ENCODE measurements at places on chromosomes 2 and 18. TPM values are rescaled to one million over a fixed set of nuclear protein-coding genes. Genes with fewer than 3 reads are reported as not detected.

- DNase-seq: no peak
Measured at GRCh38 chr2:58976375-58977071, 735.4 kb upstream of the FANCL start.

- no peak for DNase-seq
Measured at GRCh38 chr18:11148680-11149440, 509 bp downstream of the PIEZO2 start.

Gene DLGAP1
- total RNA-seq: not detected

DNA sequence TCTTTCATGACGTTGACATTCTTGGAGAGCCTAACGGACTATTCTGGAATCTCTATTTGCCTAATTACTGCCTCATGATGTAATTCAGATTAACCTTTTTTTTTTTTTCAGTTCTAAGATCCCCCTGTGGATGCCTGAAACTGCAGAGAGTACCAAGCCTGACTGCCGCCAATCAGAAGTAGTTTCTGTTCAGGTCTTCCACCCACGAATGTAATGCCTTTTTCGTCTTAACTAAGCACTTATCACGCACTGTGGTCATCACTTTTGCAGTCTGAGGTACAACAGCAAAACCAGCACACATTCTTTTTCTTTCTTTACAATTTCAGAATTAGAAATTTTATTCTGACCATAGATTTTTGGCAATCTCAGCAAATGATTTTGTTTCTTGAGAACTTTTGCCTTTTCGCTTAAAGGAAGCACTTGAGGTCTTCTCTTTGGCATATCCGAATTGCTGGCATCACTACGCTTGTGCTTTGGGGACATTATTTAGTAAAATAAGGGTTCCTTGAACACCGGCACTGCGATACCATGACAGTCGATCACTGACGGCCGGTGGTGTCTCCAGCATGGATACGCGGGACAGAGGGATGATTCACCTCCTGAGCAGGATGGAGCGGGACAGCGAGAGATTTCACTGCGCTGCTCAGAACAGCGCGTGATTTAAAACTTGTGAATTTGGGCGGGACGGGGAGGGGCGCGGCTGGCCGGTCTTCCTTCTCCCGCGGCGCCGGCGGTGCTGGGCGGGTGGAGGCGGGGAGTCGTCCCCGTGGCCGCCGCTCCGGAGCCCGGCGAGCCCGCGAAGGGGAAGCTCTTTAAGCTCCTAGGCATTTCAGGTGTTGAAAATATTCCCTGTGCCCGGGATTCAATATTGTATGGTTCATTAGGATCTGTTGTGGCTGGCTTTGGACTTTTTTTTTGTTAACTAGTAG, 32.0 kb upstream of the GPR55 start:
- peak; percentile 81 for DNase-seq

- no peak for DNase-seq
Measured at GRCh38 chr2:172792711-172793110, 57.1 kb downstream of the RAPGEF4 start.

GRCh38 chr2:223169830-223170605, 118.0 kb downstream of the KCNE4 start:
- DNase-seq: no peak

Gene POTEI
- not detected for total RNA-seq

Gene DPP4
- 1.2 TPM for total RNA-seq

DNA sequence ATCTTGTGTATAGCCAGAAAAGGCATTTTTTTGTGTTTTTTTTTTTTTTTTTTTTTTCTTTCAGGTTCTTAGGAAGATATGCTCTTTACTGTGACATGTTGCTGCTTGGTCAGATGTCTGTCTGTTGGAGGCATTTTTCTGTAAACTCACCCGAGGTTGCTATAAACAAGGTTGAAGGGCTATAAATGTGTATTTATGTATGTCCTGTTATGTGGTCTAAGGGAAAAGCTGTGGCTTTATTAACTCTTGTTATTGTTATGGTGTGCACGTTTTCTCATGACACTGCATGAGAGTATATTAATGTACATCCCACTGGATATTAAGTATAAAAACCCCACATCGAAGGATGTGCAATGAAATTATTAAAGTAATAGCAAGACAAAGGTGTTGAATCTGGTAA, 102.0 kb downstream of the ZNF532 start:
- no peak for DNase-seq

DNA sequence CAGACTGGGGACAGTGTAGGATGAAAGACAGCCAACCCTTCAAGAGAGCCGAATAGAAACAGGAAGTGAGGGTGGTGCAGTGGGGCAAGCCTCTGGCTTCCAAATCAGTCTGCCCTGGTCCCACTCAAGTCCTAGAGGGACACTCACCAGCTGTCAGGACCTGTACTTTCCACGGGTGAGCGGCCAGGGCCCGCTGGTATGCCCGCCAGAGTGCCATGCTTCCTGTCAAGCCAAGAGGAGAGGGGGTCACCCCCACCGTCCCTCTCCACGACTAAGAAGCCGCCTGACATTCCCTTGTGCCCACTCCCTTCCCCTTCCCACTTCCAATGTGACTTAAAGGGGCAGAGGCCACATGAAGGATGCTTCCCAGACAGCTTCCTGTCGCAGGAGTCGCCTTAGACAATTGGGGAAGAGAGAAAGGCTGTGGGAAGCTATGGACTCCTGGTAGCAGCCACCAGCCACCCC, 564 bp downstream of the MPV17 start:
- peak; percentile 40 for DNase-seq

- no peak for DNase-seq
Measured at GRCh38 chr18:79797518-79798345, at the start of gene KCNG2. TSS of gene KCNG2 (plus strand) at chr18:79797938. CDS start at chr18:79863668, 65,730 bp downstream.

DNA sequence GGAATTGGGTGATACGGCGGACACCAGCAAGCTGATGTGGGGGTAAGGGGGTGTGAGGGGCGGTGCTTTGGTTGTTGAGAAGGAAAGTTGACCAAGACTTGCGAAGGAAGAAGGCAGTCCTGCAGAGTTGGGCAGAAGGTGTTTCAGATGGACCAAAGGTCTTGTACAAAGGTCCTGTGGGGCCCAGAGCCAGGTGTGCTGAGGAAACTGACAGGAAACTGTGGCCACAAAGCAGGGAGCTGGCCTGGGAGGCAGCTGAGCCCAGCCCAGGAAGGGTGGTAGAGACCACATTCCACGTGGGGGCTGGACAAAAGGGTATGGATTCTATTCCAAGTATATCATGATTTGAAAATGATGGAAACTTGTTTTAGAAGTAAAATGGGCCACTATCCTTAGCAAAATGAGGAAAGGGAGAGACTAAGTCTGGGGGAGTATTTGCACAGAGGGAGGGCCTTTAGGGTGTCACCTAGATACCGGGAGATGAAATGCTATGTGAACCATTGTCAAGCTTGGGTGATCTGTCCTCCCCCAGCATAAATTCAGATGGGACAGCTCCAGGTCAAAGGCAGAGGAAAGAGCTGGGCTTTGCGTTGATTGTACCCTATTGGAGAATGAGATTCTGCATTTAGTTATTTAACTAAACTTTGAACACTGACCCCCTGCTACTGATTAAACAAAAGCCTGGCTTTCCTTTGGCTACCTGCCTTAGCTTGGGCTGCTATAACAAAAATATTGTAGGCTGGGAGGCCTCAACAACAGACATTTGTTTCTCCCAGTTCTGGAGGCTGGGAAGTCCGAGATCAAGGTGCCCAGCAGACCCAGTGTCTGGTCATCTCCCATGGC, 4.3 kb upstream of the EDAR start:
- no peak for DNase-seq

DNA sequence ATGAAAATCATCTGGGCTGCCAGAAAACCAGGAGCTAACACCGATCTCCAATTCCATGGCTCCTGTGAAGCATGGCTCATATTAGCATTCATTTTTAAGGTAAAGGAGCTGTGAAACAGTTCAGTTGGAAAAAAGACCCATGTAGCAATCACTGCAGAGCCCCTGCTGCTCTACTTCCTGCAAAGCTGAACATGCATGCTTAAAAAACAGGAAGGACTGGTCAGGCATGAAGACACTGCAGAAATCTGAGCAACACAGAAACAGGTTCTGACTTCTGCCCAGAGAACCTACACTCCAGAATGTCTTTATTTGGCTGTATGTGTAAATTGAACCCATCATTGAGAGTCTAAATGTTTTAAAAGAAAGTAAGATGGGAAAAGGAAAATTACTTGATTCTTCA, 950.6 kb downstream of the DCDC2C start:
- no peak for DNase-seq

DNA sequence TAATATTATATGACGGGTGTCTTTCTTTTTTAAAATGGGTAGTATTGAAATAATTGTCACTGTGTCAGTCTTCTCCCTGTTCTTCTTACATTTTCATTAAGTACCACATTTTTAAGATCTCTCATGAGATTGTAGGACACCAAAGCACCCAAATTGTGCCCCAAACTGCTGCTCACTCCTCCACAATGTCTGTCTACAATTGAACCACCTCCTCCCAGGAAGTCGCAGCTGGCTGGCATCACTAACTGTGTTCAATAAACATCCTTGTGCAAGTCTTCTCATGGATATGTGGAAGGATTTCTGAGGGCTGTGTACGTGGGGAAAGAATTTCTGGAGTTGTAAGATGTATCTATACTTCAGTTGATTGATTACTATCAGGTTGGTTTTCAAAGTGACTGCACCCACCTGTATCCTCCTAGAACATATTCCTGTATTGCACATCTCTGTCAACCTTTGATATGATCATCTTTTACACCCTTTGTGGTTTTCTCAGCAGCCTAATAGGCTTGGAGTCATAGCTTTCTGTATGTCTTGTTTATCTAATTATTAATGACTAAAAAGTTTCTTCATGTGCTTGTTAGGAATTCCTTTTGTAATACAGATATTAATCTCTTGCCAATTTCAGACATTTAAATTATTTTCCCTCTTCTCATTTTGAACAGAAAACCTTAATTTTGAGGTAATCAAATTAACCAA, 774.9 kb downstream of the RNF144A start:
- no peak for DNase-seq

DNA sequence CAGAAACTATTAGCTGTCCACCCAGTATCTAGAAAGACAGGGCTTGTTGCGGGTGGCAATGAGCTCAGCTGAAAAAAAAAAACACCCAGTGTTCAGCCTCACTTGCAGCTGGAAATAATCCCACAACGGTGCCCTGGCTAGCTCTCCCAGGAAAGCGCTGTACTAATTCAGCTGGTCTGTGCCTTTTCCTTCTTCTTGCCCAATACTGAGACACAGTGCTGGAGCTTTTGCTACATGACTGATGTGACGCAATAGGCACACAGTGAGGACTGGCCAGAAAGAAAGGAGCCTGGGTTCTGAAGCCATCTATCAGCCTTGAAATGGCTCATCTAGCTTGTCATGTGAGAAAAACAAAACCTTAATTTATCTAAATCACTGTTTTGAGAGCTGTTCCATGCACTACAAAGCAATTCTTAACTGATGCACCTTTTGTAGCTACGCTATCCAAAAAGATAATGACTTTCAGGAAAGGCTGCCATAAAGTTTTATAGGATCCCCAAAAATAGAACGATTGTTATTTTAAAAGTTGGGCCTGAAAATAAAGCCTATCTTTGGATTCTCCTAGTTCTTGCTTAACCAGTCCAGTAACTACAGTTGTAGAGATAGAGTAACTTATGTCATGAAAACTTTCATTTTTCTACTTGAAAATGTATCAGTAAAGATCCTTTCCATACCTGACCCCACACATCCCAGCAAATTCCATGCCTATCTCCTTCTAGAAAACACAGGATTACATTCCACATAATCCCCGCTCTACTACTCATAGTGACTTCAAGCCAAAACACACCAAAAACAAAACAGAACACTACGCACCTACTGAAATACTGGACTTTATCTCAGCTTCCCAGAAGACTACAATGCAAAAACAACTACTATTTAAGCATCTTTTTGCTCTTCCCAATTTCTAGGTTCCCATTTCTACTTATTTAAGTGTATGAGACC, 15.9 kb downstream of the KIDINS220 start:
- DNase-seq: no peak

Gene FBLN7
- 2.9 TPM for total RNA-seq

GRCh38 chr2:210523650-210524289, 32.6 kb upstream of the CPS1 start:
- DNase-seq: no peak

Gene FAM210A
- total RNA-seq: 37.9 TPM

Gene MFSD2B
- total RNA-seq: not detected

DNA sequence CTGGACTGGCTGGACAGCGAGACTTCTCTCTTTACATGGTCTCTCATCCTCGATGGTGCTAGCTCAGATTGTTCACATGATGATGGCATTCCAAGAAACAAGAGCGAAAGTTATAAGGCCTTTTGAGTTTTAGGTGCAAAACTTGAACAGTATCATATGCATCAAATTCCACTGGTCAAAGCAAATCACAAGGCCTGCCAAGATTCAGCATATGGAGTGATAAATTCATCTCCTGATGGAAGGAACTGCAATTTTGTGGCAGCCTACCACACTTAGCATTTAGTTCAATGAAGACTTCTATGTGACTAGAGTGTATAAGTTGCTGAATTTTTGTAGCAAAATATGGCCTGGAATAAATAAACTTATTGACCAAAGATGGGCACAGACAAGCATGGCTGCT, 194.0 kb upstream of the EPC2 start:
- no peak for DNase-seq

DNA sequence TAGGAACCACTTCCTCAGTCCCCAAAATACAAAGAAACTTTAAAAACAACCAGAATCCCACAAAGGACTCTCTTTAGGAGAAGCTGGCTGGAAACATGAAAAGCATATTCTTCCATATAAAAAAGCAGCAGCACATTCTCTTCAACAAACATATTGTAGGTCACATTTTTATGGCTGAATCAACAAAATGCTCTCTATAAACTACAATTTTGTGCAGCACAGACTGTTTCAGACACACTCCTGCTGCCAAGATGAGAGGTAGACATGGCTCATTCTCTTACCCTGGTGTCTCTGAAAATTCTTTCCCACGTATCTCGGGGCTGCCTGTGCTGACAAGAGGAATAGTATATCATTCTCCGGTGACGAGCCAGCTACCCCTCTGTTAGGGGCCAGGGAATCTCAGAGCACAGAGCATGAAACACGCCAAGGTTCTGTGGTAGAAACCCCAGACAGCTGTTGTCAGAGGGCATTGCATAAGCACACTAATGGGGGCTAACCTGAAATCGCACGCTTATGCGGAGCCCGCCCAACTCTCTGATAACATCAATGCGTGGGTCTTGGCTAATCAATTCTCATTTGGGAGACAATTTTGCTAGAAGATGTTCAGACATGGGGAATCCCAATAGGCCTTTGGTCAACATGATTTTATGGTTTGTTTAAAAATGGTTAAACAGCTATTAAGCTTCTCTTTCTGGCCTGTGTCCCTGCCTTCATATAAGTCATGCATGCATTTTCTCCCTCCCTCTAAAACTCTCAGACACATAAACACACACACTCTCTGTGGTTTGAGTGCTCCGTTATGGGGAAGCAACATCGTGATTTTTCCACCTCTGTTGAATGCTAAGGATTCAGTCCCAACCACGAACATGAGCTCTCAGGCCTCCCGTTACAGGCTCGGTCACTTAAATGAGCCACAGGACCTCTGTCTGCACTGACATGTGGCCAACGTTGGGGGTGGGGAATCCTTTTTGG, 177.5 kb downstream of the INO80D start:
- no peak for DNase-seq

GRCh38 chr2:103353774-103354173, 591.9 kb downstream of the TMEM182 start:
- no peak for DNase-seq

DNA sequence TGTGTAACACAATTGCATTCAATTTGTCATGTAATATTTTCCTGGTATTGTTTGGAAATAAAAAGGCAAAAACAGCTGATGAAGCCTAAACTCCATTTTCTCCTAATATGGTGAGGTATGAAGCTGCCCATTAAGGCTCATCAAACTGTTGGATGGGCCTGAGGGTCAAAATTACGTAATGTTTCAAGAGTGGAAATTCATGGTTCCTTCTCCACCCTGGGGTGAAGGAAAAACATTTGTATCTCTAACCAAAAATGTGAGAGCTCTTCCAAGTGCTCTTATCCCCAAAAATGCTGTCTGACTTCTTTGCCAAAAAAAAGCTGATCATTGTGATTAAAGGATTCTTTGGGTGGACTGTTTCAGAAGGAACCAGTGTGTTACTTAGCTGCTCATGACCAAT, 91.8 kb downstream of the ARHGAP28 start:
- no peak for DNase-seq

All from A172 (cell line).